Esophagus mucosa (tissue), 1 donor: ENCODE measurements at places on chromosomes 2 and 18. TPM values are rescaled to one million over a fixed set of nuclear protein-coding genes. Genes with fewer than 3 reads are reported as not detected.
A peak's percentile ranks its signal among the peaks of the same experiment; 100 is the strongest.

DLX2 gene
- total RNA-seq: not detected

MEP1B gene
- total RNA-seq: not detected

SCYGR4 gene
- not detected for total RNA-seq

CTNNA2 gene
- not detected for total RNA-seq

ITGAV gene
- total RNA-seq: 28.1 TPM

ACTG2 gene
- 40.8 TPM for total RNA-seq

TTN gene
- 1.5 TPM for total RNA-seq

VAMP8 gene
- 264 TPM for total RNA-seq

CRIM1 gene
- 15.2 TPM for total RNA-seq

RFTN2 gene
- total RNA-seq: 1.5 TPM

EGR4 gene
- not detected for total RNA-seq

SPHKAP gene
- not detected for total RNA-seq

NOP58 gene
- total RNA-seq: 48.4 TPM

FAM228A gene
- not detected for total RNA-seq

SPC25 gene
- total RNA-seq: 6.0 TPM

AQP12B gene
- not detected for total RNA-seq

WDSUB1 gene
- total RNA-seq: 7.5 TPM

DSG4 gene
- total RNA-seq: not detected

IL1B gene
- total RNA-seq: 4.1 TPM

APOB gene
- total RNA-seq: 0.20 TPM

- ATAC-seq: peak; percentile 24
These were observed 30.7 kb upstream of the LGALSL start for GRCh38 chr2:64423303-64423702.

- no peak for ATAC-seq
These were observed 56.3 kb upstream of the AFF3 start for GRCh38 chr2:100198461-100199230.

DNA sequence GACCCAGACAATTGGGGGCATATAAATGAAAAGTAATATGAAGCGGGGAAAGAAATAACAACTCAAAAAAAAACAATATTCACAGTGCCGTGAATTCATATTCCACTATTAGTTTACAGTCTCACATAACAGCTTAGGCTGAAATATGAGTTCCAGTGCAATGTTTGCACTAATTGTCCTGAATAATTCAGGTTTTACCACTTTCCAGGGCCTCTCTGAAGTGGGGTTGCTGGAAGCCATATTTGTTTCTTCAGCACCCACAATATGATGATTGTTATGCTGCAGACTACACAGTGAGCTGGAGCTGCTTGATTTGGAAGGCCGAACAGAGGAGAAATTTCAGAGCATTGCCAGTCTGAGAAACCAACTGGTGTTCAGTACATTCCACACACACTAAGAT lies 894.5 kb upstream of the ACVR2A start:
- ATAC-seq: no peak

GRCh38 chr2:17104454-17104853 lies 413.8 kb downstream of the RAD51AP2 start:
- no peak for ATAC-seq

DNA sequence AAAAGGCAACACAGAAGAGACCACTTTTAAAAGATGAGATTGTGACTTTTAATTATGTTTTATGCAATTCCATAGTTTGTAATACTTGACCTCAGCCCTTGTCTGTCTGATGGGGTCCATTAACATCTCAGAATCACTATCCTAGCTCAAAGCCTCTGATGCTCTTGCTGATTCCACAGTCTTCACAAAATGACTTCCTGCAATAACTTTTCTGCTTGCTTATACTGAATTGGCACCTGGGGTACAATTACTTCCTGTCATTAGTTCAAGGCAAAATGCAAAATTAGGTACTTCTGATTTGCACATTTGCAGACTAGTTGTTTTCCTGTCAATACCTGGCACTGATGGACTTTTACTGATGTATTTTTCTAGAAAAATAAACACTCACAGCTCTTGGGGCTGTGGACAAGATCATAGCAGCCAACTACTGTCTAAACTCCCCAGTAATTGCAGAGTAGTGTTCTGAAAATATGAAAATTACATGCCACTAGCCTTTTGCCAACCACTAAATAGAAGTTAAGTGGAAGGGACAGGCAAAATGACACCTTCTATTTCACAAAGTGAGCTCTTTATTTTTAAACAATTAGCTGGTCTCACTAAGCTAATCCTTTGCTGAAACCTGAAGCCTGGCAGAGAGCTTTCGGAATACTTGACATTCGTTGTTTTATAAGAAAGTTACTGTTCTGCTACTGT lies 129.1 kb downstream of the PIEZO2 start:
- no peak for ATAC-seq

DNA sequence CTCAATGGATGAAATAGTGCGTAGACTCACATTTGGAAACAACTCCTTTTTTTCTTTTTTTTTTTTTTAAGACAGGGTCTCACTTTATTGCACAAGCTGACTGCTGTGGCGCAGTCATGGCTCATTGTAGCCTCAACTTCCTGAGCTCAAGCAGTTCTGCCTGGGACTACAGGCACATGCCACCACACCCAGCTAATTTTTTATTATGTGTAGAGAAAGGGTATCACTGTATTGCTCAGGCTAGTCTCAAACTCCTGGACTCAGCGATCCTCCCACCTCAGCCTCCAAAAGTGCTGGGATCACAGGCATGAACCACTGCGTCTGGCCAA lies 17.4 kb downstream of the HAT1 start:
- ATAC-seq: no peak

DNA sequence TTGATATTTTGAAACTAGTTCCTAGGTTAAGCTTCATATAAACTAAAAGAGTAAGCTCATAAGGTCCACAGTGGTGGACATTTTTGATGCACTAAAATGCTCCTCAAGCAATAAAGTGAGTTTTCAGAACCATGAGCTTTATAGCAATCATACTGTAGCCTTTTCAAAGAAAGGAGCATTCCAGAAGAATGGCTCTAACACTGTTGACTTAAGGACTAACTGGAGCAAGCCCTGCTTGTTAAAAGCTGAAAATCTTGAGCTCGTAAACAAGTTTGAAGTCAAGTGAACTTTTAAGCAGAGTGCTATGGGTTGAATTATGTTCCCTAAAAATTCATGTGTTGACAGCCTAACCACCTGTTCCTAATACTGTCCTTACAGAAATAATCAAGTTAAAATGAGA lies 38.0 kb downstream of the KYNU start:
- ATAC-seq: no peak

GRCh38 chr2:72993147-72993932 lies 76.0 kb downstream of the EMX1 start:
- ATAC-seq: no peak

GRCh38 chr2:195711478-195711877 lies 54.5 kb downstream of the SLC39A10 start:
- ATAC-seq: no peak

DNA sequence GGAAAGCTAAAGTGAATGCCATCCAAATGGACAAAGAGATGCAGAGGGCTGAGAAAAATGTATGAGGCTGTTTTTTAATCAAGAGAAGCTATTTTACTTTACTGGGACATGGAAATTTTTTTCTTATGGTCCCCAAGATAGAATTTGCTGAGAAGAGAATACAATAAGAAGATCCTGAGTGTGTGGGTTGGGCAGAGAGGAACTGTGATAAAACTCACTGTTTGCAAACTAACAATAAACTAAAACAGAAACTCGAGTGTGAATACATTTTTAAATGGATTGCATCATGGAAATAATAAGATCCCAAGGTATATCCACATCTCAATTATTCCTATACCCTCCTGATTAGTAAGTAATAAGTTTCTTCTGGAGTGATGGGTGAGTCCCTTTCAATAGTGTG lies 4.4 kb downstream of the NEB start:
- ATAC-seq: no peak

DNA sequence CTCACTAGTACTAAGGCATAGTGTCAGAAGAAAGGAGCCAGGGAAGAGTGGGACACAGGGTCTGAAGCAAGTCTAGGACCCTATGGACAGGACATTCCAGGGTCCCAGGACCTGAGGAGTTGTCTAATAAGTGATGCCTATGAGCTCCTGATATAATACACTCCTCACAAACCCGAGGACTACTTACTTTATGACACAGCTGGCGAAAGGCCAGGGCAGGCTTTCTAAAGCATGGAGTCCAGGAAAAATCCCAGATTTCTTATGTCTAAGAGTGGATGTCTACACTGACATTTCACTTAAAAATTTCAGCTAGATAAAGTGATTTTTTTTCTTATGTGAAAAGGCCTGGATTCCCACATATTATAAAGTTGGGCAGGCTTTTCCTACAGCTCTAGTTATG lies 502.2 kb upstream of the SETBP1 start:
- ATAC-seq: no peak

GRCh38 chr2:46096260-46096659 lies 200.9 kb upstream of the EPAS1 start:
- no peak for ATAC-seq

DNA sequence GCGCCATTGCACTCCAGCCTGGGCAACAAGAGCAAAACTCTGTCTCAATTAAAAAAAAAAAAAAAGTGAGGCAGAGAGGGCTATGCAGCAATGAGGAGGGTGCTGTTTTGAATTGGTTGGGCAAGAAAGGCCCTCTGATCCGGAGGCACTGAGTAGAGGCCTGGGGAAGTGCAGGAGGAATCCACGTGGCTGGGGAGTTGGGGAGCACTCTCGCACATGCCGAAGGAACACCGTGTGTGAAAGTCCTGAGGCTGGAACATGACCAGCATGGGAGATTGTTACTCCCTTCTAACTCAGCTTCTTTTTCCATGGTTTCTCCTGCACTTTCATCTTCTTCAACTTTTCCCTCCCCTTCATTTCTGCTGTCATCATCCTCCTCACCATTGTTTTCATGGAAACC lies 347.9 kb upstream of the HS6ST1 start:
- ATAC-seq: no peak

- no peak for ATAC-seq
These were observed 805.4 kb downstream of the ADCYAP1 start for GRCh38 chr18:1710114-1710513.

GRCh38 chr2:203535784-203536585 lies 884 bp upstream of the RAPH1 start:
- no peak for ATAC-seq

GRCh38 chr2:20488782-20489181 lies 41.9 kb downstream of the RHOB start:
- no peak for ATAC-seq

DNA sequence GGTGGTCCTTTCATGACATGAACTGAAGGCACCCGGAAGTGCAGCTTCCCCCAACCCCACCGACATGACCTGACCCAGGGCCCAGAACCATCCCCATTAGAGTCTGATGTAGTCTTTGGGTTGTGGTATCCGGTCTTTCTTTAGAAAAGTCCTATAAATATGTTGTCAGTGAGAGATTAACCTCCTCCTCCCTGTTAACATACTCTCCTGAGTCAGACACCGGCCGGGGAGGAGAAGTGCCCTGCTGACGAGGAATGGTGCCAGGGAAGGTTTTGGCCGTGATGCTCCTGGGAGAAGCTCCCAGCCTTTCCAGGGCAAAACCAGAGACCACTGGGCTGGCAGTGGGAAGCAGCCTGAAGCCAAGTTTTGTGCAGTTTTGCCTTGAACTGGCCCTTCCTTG lies 109.0 kb downstream of the LAMA3 start:
- no peak for ATAC-seq

GRCh38 chr2:26954135-26954534 lies 16.3 kb upstream of the MAPRE3 start:
- no peak for ATAC-seq

DNA sequence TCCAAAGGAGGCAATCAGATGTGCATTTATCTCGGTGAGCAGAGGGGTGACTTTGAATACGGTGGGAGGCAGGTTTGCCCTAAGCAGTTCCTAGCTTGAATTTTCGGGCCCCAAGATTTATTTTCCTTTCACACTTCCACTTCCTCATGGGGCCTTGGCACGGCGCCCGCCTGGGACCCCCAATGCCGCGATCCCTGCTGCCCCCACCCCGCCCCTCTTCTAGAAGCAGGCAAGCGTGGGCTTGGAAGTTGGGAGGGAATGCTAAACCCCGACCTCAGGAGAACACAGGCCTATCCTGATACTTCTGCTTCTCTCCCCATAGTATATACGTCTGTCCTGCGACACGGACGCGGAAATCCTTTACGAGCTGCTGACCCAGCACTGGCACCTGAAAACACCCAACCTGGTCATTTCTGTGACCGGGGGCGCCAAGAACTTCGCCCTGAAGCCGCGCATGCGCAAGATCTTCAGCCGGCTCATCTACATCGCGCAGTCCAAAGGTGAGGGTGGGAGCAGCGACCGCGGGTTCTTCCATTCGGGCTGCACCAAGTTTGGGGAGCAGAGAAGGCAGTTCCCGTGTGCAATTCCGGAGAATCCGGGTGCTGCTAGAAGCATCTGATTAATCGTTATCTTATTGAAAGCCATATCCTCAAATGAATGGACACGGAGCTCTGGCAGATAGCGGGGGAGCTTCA lies 21.6 kb downstream of the TRPM8 start:
- ATAC-seq: no peak

DNA sequence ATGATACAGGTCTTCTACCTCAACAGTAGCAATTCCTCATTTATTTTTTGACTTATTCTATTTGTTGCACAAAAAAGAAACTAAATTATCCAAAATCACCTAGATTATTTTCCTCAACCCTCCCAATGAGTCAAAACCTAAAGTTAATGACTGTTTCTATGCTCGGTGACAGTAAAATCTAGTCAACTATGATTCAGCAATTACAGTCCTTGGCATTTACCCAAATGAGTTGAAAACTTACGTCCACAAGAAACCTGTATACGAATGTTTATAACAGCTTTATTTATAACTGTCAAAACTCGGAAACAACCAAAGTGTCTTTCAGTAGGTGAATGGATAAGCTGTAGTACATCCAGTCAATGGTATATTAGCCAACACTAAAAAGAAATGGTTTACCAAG lies 439.3 kb downstream of the CBLN2 start:
- ATAC-seq: no peak

- no peak for ATAC-seq
These were observed 47.8 kb upstream of the TEX51 start for GRCh38 chr2:126850940-126851339.

DNA sequence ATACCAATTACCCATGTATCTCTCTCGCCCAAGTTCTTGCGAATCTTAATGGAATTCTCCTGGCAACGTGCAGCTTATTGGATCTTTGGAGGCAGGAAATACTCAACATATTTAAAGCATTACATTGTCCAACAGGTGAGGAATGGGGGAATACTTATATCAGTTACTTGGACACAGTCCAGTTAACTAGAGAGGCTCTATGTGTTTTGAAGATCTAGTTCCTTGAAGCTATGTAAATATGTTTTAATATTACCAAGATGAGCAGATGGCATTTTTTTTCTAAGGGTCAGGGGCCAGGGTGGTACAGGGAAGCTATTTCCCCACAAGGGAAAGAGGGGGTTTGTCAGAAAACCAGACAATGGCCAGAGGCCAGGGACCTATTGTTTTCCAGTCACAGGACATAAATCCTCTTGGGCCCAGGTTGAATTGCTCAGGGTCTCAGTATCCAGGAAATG lies 26.8 kb upstream of the MC5R start:
- ATAC-seq: no peak

DNA sequence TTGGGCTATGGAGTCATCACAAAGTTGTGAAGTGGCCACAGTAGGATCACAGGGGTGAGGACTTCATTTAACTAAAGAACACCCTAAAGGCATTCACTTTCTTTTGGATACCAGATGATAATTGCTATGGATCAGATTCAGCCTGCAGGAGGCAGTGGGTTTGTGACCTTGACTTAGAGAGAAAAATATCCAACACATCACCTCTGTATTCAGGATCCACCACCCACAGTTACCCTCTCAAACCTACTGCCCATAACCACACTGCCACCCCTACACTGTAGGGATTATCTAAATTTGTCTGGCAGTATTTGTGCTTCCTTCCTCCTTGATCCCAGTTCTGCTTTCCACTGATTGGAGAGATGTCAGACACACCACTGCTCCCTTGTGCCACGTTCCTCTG lies 269.4 kb downstream of the MYCN start:
- ATAC-seq: no peak

- peak; percentile 80 for ATAC-seq
These were observed 1.2 kb upstream of the ST6GAL2 start for GRCh38 chr2:106886916-106887758.
